Hematopoietic multipotent progenitor cell (in vitro differentiated cells): ENCODE measurements at places on chromosomes 5 and 9. TPM values are rescaled to one million over a fixed set of nuclear protein-coding genes. Genes with fewer than 3 reads are reported as not detected.

The CDKN2B-AS1 gene
- total RNA-seq, result not detected

The EDIL3 gene
- total RNA-seq, result under 0.01 TPM

The GLRA1 gene
- not detected for total RNA-seq

The PRR7 gene
- total RNA-seq, result 30.7 TPM

The LRRC19 gene
- total RNA-seq, result not detected

The CCNJL gene
- total RNA-seq, result 0.54 TPM

The PCDHA3 gene
- total RNA-seq, result under 0.01 TPM

The FAM151B gene
- 0.81 TPM for total RNA-seq

GRCh38 chr5:2536632-2537377 is 214.7 kb downstream of the IRX2 start:
- DNase-seq, result no peak

GRCh38 chr9:123551734-123552133 is 195.7 kb downstream of the CRB2 start:
- no peak for DNase-seq

GRCh38 chr9:96418920-96419690 is 935 bp upstream of the ZNF367 start:
- peak; percentile 33 for DNase-seq

DNA sequence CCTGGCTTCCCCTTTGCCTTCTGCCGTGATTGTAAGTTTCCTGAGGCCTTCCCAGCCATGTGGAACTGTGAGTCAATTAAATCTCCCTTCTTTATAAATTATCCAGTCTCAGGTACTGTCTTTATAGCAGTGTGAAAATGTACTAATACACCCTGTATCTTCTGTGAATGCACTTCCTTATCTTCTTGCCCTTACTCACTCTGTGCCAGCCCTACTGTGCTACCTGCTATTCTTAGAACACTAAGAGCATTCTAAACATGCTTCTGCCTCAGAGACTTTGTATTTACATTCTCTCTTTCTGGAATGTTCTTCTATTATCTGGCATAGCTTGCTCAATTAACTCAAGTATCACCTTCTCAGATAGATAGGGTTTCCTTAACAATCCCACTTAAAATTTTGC is 164.4 kb upstream of the EDIL3 start:
- DNase-seq, result no peak

- DNase-seq, result no peak
Measured at GRCh38 chr5:179833056-179833708, 12.5 kb downstream of the SQSTM1 start.

GRCh38 chr5:169458221-169458620 is 125.4 kb upstream of the SPDL1 start:
- no peak for DNase-seq

- no peak for DNase-seq
Measured at GRCh38 chr9:127193483-127193882, 71.0 kb upstream of the ANGPTL2 start.

GRCh38 chr9:1916655-1917054 is 98.5 kb upstream of the SMARCA2 start:
- no peak for DNase-seq

GRCh38 chr5:135671966-135672365 is 93.2 kb upstream of the CXCL14 start:
- no peak for DNase-seq

DNA sequence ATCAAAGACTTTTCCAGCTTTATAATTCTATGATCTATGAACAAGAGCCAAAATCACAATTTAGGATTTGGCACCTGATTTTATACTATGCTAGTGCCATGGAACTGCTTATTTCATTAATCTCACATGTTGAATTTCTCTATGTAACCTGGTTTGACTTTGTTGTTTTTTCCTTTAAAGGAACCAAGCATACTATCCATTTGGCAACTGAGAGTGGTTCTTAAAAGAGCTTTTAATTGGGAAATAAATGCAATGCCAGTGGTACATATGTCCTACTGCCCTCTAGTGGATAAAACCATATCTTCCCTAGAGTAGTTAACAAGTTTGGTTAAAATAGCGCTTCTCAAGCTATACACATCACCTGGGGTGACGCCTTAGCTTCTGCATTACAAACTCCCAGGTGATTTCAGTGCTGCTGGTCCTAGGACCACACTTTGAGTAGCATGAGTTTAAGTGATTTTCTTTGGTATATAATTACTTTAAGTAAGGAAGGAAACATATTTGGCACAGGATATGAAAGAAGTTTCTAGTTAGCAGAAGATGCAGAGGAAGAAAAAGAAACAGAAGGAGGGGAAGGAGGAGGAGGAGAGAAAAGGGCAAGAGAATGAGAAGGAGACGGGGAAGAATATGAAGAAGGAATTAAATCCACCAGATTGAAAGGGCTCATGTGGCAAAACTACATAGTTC is 56.8 kb downstream of the FGF10 start:
- DNase-seq, result peak; percentile 30

DNA sequence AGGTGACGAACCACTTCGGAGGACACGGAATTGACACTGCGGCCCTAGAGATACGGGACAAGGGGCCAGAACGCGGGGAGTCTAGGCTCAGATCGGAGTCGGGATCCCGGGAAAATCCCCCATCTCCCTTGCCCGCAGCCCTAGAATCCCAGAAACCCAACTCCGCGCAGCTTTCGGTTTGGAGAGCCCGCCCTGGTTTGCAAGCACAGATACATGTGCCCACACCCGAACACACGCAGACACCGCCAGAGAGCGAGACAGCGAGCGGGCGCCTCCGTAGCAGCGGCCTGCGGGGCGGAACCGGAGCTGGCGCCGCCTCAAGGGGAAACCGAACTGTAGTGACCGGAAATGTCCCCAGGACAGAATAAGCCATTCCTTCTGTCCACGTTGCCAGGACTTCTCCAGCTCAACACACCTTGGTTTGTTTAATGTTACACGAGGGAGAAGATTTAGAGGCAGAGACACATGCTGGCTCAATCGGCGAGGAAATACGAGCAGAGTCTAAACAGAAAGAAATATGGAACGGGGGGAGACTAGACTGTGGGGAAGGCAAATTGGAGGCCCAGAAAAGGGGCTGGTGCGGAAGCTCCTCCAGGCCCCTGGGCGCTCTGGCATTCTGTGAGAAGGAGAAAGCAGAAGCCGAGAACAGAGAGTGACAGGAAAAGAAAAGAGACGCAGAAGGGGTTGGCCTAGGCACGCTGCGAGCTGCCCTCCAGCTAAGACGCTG is 2.9 kb upstream of the PAX5 start:
- peak; percentile 49 for DNase-seq

DNA sequence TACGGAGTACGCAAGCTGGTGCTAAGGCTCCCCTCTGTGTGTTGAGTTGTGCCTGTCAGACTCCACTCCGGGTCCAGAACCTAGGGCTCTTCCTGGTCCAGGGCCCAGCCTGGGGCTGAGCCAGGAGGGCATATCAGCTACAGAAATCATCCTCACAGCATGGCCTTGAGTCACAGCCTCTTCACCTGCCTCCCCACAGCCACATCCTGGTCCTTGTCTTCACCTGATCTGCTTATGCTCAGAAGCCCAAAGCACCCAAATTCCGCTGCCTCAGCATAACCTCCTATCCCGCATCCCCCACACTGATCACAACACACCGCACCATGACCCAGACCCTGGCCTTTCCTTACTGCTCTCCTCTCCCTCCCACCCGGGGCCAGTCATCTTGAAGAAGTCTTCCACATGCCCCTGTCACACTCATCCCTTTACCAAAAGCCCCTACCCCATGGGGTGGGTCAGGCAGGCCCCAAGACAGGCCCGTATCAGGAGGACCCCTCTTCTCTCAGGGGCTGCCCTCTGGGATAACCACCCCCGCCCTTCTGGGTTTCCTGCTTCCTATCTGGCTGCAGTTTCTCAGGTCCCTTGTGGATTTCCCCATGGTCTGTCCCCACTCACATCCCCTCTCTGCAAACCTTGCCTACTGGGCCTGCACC is 1.3 kb upstream of the IL3 start:
- no peak for DNase-seq

DNA sequence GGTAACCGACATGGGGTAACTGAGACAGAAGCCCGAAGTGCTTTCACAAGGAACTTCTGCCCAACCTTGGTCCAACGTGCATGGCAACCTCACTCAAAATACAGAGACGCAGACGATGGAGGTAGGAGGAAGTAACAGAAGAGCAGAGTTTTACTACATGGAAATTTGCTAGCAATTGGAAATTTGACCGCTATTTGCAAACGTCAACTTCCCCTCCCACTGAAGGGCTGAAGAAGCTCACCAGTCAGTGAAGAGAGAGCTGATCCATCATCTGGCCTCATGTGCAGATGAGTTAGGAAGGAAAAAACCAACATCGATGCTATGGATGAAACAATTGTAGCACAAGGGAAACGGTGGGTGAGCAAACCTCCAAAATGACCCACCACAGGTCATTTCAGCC is 196.7 kb downstream of the RGS3 start:
- no peak for DNase-seq
